ENCODE measurements at places on chromosomes 13 and 19.

DNA sequence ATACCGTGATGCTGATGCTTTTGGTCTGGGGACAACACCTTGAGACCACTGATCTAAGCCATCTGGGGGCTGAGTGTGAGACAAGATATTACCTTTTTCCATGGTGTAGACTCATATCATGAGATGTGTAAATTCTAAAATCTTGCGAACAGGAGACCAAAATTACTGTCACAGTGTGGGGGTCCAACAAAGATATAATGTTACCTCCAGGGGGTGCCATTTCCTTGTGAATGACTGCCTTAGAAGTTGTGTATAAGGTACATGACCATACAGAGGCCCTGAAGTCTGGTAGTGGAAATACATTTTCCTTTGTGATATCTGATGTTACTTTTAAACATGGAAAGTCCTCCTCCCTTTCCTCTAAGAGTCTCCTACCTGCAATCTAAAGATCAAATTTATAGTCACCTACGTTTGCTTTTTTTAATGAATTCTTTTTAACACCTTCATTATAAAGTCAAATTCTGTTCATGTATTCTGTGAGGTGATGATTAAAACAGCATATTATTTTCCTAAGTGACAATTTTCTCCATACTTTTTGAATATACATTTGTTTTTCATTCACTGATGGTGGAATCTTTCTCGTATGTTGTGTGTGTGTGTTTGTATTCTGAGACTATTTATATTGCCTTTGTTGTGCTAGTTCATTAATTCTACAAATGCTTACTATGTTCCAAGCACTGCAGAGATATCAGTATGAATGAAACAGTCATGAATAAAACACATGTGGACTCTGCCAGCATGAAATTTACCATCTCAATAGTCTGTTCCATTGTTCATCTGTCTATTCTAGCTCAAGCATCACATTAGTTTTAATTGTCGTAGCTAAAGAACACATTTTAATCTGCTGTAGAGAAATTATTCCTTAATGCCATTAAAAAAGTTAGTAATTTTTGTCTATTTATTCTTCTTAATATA lies 113.7 kb downstream of the RFC3 start:
- DNase-seq, result no peak

DNA sequence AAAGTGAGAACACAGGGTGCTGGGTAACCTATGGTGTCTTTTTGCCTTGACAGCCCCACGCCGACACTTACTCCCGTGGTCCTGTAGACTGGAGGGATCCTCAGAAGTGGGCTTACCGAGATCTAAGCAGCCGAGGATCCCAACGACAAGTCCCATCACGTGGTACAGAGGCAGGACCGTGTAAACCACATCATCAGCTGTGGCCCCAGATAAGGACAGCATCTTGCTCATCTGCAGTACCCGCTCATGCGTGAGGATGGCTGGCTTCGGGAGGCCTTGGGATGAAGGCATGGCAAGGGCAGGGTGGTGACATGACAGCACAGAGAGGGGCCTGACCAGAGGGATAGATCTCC lies 2.1 kb downstream of the SLC27A5 start:
- no peak for DNase-seq

DNA sequence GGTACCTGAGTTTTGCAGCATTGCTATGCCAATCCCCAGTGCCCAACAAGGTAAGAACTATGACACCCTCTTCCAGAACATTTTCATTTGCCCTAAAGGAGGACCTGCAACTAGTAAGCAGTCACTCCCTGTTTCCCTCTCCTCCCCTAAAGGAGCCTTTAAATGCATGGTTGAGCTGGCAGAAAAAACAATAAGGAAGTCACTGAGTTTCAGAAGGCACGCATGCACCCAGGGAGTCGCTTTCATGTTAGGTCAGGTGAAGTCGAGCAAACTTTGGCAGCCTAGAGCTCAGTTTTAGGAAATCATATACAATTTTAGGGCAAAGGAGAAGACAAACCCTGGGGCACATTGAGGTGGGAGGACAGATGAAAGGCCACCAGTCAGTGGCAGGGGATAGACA lies 11.8 kb downstream of the NLRP11 start:
- no peak for DNase-seq

DNA sequence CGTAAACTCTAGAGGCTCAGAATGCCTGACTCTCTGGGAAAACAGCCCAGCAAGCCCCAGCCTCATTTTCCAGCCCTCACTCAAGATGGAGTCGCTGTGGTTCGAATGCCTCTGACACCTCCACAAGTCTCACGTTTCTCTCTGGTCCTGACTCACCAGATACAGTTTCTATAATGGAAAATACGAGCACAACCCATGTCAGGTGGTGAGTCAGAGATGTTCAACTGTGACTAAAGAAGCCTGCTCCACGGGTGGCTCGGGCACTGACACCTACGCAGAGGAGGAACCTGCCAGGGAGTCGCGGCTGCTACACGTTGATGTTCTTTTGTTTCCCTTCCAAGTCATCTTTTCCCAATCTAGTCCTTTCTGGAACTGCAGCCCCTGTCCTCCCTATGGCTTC lies 87.1 kb upstream of the STK24 start:
- peak; percentile 19 for DNase-seq

DNA sequence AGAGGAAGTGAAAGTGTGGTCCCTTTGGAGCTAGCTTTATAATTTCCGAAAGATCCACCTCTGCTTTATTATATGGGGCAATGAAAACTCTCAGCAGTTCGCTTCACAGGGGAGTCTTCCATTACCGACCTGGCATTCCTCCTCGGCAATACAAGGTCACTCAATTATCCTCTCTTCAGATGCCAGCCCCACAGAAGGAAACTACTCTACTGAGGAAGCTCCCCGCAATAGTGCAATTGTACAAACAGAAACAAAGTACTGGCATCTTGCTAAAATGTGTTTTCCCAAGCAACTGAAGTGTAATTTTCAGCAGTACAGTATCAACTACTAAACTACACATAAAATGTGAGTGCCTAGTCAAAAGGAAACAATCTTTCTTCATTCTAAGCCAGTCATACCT lies 702.0 kb downstream of the PCDH9 start:
- DNase-seq, result no peak

DNA sequence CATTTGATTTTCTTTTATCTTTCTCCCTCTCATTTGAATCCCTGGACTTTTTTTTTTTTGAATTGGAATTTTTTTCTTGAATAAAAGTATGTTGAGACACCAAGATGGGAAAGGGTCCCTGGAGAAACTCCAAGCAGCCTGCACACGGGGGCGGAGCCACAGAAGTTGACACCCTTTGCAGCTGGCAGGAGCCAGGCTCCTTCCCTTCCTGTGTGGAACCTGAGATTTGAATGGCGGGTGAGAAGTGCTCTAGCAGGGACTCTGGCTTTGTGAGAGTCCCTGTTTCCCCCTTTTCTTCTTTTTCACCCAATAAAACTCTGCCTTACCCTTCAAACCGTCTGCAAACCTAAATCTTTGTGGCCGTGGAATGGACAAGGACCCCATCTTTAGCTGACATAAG lies 1381.0 kb upstream of the MIR17HG start:
- no peak for DNase-seq

DNA sequence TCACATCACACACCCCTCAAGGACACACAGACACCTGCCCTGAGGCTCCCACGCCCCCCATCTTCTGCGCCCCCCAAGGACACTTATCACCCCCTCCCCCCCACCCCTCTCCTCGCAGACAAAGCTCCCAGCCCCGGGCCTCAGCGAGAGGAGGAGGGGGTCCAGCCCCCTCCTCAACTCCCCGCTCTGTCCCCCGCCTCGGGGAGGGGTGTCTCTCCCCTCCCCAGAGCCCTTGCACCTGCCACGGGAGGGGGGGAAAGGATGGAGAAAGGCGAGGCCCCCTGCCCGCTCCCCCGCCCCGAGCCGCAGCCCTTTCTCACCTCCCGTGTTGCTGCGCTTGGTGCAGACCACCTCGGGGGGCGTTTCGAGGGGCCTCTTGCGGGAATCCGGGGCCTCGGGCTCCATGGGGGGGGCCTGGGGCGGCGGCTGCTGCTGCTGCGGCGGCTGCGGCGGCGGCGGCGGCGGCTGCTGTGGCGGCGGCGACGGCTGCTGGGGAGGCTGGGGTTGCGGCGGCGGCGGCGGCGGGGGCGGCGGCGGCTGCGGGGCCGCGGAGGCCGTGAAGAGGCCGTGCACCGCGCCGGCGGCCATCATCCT lies 621 bp downstream of the NOVA2 start:
- DNase-seq, result no peak

- no peak for DNase-seq
These were observed 151.4 kb downstream of the PCCA start for GRCh38 chr13:100240109-100240779.

DNA sequence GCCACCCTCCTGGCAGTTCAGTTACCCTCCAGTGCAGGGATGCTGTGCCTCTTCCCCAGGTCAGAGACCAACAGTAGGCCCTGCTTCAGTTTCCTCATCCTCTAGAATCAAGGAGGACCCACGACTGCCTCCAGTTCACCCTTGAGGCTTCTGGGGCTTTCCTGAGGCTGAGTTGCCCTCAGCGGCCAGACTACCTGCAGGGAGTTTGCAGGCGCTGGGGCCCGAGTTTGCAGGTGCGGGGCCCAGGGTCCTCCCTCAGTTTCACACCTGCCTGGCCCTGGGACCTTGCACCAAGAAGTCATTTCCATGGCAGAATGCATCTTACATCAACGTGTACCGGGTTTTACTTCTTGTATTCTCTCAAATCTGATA lies 38.9 kb upstream of the C19orf12 start:
- DNase-seq, result no peak

- DNase-seq, result no peak
These were observed 7.2 kb downstream of the KMT5C start for GRCh38 chr19:55346725-55347441.

GRCh38 chr13:48159826-48160225 lies 64.9 kb upstream of the MED4 start:
- no peak for DNase-seq

DNA sequence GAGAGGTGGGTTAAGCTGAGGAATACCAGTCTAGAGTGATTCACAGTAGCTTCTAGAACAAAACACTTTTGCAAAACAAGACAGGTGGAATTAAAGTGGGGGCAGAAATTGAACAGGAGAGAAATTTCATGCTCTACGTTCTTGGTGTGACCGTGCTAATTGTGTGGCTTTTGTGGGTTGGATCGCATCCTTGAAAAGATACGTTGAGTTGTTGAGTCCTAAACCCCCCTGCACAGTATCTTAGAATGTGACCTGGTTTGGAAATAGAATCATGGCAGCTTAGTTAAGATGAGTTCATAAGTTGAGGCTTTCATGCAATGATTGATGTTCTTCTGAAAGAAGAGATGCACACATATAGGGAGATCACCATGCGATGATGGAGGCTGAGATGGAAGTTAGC lies 308.2 kb downstream of the ATP8A2 start:
- DNase-seq, result no peak

DNA sequence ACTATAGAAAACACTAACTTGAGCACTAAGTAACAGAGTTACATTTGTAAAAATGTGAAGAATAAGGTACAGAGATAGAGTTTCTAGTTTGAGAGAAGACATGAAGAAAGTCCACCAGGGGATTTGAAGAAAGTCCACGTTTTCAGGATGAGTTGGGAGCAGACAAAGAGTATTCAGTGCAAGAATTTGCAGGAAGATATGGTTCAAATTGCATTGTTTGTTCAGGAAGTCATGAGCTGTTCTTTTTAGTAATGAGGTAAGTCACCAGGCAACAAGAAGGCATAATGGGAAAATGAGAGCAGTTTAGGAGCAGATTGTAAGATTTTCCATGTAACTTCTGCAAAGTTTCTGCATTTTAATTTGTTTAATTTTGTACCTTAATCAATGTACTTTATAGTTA lies 618.0 kb downstream of the DACH1 start:
- no peak for DNase-seq

- no peak for DNase-seq
These were observed 1778.7 kb upstream of the MIR17HG start for GRCh38 chr13:89568746-89569145.

GRCh38 chr13:50078231-50078894 lies 63.1 kb downstream of the KCNRG start:
- DNase-seq, result no peak

GRCh38 chr19:19434483-19435045 lies 29.1 kb downstream of the GATAD2A start:
- DNase-seq, result no peak

DNA sequence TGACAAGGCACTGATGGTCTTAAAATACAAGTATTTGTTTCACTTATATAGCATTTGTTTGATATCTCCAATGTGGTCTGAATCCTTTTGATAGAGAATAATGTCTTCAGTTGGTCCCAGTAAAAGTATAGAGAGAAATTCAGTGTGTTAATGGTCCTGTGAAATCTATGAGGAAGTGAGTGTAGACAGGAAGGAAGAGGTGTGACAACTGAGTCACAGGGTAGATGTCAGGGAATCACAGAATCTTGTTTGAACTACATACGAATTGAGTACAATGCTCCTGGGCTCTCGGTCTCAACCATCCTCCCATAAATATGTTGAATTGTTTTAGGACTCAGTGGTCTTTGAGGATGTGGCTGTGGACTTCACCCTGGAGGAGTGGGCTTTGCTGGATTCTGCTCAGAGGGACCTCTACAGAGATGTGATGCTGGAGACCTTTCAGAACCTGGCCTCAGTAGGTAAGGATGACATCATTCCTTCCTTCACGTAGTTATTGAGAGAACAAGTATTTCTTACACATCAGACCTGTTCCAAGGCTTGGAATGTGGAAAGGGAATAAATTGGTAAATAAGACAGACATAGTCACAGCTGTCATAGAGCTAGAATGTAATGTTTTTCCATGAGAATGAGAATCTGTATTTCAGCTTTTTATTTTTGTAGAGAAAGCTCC lies 9.1 kb downstream of the ZNF555 start:
- no peak for DNase-seq

DNA sequence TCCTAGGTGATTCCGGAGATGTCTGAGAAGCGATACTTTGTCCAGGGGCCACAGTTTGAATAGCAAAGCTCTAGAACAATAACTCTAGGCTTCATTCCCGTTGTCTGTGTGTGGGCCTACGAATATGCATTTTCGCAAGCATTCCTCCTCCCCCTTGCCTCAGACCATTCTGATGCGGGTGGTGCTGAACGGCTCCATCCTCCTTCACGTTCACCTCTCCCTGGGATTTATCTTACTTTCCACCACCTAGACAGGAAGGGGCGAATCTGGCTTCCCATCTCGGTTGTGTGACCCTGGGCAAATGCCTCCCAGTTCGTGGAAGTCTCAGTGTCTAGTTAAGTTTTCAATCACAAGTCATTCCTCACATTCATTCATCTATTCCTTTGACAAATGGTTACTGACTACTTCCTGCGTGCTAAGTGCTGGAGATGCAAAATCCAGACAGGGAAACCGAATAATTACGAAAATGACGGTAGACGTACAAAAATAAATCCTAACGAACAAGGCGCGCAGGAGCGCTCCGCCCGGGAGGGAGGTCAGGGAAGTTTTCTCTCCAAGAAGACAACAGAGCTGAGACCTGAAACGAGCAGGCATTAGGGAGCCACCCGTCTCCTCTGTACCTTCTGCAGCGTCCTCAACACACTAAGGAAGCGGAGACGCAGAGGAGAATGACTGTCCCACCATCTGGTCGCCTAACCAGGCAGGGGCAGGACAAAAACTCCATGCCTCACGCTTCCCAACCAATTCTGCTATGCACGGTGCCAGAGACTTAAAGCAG lies 1.3 kb upstream of the CNOT3 start:
- no peak for DNase-seq

Data from stimulated activated CD8-positive, alpha-beta memory T cell treated with anti-CD3 and anti-CD28 coated beads, Interleukin-15, amount 100 ng/mL, for 24 hours (primary cell).